Type B pancreatic cell (in vitro differentiated cells): ENCODE measurements at places on chromosomes 6 and 20. TPM values are rescaled to one million over a fixed set of nuclear protein-coding genes. Genes with fewer than 3 reads are reported as not detected.

DNA sequence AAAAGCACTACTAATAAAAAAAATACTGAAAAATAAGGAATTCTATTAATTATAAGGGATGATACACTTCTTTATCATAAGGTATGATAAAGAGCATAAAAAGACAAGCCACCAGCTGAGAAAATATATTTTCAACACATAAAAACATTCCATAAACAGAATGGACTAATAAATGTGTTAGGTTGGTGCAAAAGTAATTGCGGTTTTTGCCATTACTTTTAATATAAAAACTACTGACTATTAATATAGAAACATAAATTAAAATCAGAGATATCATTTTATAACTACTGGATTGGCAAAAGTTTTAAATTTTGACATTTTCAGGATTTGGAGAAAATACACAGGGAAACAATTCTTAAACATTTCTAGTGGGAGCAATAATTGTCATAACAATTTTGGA is 37.1 kb upstream of the FKBP1C start:
- DNase-seq, result no peak

- DNase-seq, result no peak
Observed at GRCh38 chr6:109241199-109241598, 141.1 kb downstream of the CD164 start.

Gene WFDC5
- total RNA-seq, result 0.41 and 0.74 TPM in 2 replicates

Gene SLC22A2
- total RNA-seq, result not detected in 2 replicates

Gene GPR63
- total RNA-seq, result 4.0 and 4.2 TPM in 2 replicates
